ENCODE measurements at places on chromosomes 13 and 19.

DNA sequence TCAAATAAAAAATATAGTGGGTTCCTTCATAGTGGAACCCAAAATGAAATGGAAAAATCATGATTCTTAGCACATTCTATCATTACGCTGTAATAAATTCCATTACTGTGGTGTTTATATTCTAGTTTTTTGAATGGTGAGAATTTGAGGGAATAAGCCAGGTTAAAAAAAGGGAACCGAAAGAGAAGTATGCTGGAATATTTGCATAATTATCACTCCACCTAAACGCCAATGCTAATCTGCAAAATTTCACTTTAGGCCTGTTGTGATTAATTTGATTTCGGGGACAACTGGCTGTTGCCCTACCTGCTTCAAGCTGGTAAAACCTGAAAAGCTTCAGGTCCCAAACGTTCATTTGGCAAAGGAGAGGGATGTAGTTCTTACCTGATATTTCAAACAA lies 32.1 kb upstream of the SCEL start:
- DNase-seq = no peak

- DNase-seq = peak; percentile 15
These were observed 53.2 kb downstream of the GPR12 start for GRCh38 chr13:26707122-26708006.

GRCh38 chr19:53870485-53870844 lies 2.8 kb downstream of the MYADM start:
- no peak for DNase-seq

- no peak for DNase-seq
These were observed 58.7 kb upstream of the ALOX5AP start for GRCh38 chr13:30676672-30677071.

DNA sequence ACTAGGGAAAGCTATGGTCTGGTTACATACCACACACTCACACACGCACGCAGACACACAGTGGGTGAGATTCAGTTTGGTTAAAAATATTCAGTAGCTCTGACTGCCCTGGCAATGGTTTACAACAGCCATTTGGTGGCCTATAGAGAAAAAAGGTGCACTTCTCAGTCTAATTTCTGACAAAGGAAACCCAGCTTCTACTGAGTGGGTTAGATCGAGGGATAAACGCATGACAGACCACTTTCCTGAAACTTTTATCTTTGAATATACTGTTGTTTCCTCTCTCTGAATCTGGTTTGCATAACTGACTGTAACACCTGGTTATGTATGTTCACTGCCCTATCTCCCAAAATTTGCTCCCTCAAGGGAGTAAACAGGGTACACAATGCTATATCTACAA lies 2.5 kb downstream of the LIG4 start:
- no peak for DNase-seq

GRCh38 chr13:73939071-73939380 lies 195.2 kb downstream of the KLF12 start:
- DNase-seq = no peak

- DNase-seq = no peak
These were observed 213.5 kb downstream of the SLC7A1 start for GRCh38 chr13:29382021-29382420.

DNA sequence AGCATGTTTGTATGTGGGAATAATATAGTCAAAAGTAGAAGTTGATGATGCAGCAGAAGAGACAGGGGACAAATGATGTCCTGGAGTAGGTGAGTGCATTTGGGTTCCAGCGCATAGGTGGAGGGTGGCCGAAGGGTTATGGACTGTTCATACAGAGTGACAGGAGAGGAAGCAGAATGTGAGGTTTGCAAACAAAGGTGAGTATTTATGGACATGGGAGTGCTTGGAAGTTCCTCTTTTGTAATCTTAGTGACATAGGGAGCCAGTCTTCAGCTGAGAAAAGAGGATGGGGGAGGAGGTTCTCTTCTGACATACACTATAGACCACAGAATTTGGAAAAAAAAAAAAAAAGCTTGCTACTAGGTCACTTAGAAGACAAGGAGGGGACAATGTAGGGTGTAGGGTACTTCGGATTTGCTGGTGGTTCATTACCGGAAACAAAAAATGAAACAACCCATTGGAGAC lies 331.6 kb downstream of the DLEU7 start:
- DNase-seq = no peak

Measured in skin of body (tissue), 3 donors.